ENCODE measurements at places on chromosomes 7 and 10.

GRCh38 chr7:47581804-47582763, at the start of gene TNS3:
TNS3 (minus strand) TSS chr7:47582111; CDS start chr7:47439636, 142,475 bp downstream.
- no peak for DNase-seq

DNA sequence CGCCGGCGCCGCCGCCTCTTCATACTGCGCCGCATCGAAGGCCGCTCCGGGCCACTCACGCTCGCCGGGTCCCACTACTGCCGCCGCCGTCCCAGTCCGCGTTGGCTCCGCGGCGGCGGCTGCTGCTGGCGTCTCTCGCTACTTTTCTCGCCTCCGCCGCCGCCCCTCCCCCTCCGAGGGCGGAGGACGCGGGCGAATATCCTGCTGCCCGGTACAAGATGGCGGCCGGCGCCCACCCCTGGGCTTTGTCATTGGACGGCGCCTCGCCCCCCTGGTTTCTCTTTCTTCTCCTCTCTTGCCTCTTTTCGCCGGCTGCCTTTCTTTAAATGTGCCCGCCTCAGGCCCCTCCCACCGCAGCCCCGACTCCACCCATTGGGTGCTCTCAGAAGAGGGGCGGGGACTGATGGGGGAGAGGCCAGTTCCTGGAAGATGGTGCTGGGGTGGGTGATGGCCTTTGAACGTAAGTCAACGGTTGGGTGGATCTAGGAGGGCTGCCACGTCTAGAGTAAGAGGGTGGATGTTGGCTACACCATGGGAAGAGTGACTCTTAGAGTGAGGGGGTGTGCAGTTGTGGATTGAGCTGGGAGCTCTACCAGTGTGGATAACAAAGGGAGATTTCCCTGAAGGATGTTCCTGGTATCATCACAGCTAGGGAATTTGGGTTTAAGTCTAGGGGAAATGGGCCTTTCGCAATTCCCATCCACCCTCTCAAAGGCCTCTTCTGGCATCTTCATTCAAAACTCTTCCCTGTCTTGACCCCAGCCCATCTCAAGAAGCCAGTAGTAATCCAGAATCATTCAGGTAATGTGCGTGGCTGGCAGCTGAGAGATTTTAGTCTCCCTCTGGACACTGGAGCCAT, at the start of gene CCDC71L:
TSS of gene CCDC71L (minus strand) at position 297 of the 859 bp plus-strand sequence. CDS start at position 35, 262 bp downstream.
- DNase-seq = peak; percentile 94

DNA sequence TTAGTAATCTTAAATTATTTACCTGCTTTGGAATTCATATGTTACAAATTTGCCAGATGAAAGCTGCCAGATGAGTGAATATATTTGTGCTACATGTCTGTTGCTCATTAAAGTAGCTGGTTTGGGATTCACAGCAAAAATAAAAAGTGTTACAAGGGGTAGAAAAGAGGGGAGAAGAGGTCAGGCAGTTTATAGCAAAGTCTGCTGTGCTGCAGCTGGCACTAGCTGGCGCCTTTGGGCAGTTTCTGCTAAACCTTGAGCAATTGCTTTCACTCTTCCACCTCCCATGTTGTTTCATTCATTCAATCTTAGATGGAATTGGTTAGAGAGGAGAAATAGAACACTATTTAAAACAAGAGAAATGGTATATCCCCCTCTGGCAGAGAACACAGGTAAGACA, 404.1 kb upstream of the LRGUK start:
- DNase-seq = no peak

GRCh38 chr7:100570954-100571828, 2.5 kb downstream of the SAP25 start:
- no peak for DNase-seq

- DNase-seq = no peak
Measured at GRCh38 chr7:47724335-47724982, 142.5 kb upstream of the TNS3 start.

GRCh38 chr7:83117466-83117865, 45.2 kb downstream of the PCLO start:
- DNase-seq = no peak

DNA sequence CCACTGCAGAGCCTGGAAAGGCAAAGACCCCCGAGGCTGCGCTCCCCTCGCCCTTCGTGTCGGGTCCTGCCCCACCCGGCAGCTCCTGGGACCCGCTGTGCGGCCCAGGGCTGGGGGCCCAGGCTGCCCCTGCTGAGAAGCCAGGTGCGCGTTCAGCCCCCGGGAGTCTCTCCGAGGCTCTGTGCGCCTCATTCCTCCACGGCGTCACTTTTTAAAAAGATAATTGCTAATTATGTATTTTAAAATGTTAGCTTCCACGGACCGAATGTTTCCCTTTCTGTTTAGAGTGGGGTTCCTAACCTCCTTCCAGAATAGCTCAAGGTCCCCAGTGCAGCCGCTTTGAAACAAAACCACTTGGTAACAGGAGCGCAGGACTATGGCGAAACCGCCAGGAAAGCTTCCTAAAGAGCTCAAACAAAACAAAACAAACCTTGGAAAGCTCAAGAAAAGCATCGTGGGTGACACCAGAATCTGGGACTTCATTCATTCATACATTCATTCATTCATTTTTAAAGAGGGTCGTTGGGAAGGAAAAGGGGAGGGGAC, 45.6 kb downstream of the PDIA4 start:
- no peak for DNase-seq

DNA sequence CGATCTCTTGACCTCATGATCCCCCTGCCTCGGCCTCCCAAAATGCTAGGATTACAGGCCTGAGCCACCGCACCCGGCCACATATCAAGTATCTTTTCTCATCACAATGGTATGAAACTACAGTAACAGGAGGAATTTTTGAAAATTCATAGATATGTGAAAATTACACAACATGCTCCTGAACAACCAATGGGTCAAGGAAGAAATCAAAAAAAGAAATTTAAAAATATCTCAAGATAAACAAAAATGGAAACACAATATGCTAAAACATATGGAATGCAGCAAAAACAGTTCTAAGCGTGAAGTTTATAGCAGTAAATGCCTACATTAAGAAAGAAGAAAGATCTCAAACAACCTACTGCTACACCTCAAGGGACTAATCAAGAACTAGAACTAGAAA, 59.8 kb upstream of the ADAM12 start:
- no peak for DNase-seq

DNA sequence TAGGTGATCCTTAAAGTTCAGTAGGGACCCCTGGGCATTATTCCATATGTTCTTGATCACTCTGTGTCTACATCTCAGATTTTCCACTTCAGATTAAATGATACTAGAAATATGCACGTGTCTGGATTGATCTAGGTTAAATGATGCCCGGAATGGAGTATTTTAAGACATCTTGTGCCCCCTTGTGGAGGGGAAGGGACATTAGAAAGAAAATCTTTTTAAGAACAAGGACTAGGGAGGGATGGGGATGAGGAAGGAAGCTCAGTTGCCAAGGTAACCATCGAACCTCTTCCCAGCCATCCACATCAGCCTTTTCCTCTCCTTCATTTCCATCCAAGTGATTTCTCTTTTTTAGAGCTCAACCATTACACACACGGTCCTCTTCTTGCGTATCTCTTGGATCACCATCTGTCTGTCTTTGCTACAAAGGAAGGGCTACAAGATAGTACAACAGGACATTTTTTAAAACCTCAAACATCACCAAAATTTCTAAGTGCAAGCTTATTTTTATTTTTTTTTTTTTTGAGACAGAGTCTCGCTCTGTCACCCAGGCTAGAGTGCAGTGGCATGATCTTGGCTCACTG, 40.5 kb downstream of the PRSS2 start:
- DNase-seq = no peak

GRCh38 chr10:97572214-97572989, at the start of gene ANKRD2:
ANKRD2 (plus strand) TSS chr10:97572779; CDS start chr10:97572789, 10 bp downstream.
- DNase-seq = peak; percentile 68

- no peak for DNase-seq
Measured at GRCh38 chr10:91096274-91096673, 124.2 kb upstream of the PCGF5 start.

- DNase-seq = no peak
Measured at GRCh38 chr10:12382157-12382548, 32.8 kb downstream of the CAMK1D start.

- DNase-seq = no peak
Measured at GRCh38 chr7:158374146-158374545, 213.5 kb downstream of the PTPRN2 start.

All from stimulated activated naive CD8-positive, alpha-beta T cell treated with anti-CD3 and anti-CD28 coated beads, Interleukin-15, Interleukin-2, amounts not matched to agents 100 U/mL and 50 U/mL, for 24 hours (primary cell).